Suppressor macrophage treated with lipopolysaccharide for 1 hour (primary cell): ENCODE measurements at places on chromosomes 5 and 9.

- DNase-seq = no peak
Measured at GRCh38 chr9:77521091-77521490, 127.0 kb downstream of the GNA14 start.

GRCh38 chr5:181212080-181212479 lies 7.1 kb upstream of the TRIM7 start:
- no peak for DNase-seq

DNA sequence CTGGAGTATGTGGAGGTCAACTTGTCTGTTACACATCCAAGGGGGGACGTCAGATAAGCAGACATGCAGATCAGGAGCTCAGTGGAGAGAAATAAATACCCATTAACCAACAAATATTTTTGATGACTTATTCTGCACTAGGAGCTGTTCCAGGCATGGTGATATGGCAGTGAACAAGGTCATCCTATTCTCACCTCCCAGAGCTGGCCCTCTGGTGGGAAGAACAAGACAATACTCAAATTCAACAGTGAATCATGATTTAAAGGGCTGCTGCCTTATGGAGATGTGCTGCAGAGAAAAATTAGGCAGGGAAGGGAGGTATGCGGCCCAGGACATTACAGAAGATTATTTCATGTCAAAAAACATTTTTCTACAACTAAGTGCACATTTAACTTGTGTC lies 36.5 kb downstream of the SYK start:
- DNase-seq = peak; percentile 46

DNA sequence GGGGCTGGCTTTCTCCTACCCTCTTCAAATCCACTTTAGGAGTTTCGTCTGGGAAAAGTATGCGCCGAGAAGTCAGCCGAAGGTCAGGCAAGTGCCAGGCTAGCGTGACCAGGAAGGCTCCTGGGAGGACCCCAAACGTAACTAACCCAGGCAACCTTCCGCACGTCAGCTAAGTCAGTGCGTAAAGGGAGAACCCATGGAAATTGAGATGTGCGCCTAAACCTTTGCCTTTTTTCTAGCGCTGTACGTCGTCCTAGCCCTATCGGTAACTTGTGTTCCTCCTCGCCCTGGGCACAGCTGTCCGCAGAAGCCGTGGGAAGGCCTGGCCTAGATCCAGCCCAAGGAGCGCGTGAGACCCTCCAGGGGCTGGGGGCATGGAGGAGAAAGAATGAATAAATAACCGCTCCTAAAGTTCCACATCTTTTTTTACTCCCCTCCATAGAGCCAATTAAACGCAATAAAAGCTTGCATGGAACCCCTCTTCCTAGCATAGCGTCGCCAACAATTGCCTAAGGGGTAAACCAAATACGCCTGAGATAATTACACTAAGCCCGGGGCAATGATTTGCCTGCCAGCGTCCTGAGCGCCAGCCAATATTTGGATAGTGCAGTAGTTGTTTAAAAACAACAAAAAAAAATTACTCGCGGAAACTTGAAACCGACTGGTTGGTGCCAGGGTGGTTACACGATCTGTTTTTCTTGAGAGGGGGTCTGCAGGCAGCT lies 4.0 kb upstream of the FOXB2 start:
- DNase-seq = no peak

GRCh38 chr9:17064558-17064957 lies 70.3 kb upstream of the CNTLN start:
- DNase-seq = no peak

DNA sequence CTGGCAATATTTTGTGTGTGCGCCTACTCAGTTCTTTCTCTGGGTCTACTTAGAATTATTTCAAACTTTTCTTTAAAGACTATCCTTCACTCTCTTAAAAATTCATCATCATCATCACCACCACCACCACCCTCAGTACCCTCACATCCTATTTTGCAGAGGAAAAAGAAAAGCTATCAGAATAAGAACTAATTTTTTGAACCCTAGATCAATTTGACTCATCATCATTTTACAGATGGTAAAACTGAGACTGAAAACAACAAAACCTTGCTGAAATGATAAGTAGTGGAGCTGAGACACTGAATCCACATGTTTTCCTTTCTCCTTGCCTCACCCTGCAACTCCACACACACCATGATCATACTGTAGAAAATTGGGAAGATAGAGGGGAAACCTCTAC lies 119.3 kb downstream of the SSBP2 start:
- no peak for DNase-seq

GRCh38 chr9:21078702-21079101 lies 960 bp upstream of the IFNB1 start:
- DNase-seq = peak; percentile 67

- no peak for DNase-seq
Measured at GRCh38 chr5:10745133-10745532, 15.9 kb downstream of the DAP start.

- DNase-seq = no peak
Measured at GRCh38 chr5:153699035-153699434, 208.6 kb downstream of the GRIA1 start.

DNA sequence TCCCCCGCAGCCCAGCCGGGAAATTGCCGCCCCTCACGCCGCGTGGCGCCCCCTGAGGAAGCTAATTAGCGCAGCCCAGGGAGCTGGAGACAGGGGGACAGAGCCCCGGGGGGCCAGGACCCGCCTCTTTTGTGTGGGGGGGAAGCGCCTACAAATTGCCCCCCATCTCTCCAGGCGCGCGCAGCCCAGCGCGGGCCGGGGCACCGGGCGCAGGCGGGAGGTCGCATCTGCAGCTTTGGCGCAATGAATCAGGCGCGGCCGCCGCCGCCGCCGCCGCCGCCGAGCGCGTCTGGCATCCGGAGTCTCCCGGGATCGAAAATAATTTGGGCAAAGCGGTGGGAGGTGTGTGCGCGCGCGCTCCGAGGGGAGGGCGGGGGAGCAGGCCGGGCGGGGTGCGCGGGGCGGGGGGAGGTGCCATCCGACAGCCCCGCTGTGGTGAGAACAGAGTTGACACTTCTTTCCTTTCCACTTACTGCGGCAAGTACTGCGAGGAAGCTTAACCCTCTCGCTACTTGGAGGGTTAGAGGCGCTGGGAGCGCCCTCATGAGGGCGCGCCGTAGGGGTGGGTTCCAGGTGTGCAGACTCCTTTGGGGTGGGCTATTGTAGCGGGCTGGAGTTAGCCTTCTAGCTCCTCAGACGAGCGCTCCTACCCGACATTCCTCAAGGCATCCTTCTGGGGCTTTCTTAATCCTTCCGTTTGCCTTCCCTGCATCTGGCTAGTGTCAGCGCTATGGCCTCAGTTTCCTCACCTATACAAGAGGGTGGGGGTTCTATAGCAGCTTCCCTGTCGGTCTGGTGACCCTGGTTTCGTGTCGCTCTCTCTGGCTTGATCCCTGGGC lies 63.1 kb downstream of the CXXC5 start:
- DNase-seq = peak; percentile 43

DNA sequence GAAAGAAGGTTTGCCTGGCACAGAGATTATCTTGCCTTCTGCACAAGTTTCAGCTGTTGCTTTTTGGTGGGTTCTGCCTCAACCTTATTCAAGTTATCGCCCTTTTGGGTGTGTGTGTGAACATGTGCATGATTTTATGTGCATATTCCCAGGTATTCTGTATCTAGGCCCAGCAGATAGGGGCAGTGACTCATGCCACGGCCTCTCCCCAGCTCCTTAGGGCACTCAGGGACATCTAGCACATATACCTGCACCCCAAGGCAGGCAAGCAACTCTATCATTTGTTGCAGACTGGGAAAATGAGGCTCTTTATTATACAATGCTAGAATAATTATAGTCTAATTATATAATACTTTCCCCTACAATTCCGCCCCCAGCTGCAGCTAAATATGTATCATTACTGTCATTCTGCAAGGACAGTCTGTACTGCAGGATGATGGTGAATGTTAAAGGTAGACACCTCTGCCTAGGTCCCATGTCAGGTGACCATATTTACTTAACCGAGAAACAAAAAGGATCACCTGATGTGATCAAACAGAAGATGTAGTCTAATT lies 128.9 kb downstream of the PDE8B start:
- DNase-seq = no peak

- no peak for DNase-seq
Measured at GRCh38 chr9:112421771-112422222, 41.9 kb downstream of the HSDL2 start.

- peak; percentile 80 for DNase-seq
Measured at GRCh38 chr5:143182901-143183820, 220.3 kb downstream of the NR3C1 start.

DNA sequence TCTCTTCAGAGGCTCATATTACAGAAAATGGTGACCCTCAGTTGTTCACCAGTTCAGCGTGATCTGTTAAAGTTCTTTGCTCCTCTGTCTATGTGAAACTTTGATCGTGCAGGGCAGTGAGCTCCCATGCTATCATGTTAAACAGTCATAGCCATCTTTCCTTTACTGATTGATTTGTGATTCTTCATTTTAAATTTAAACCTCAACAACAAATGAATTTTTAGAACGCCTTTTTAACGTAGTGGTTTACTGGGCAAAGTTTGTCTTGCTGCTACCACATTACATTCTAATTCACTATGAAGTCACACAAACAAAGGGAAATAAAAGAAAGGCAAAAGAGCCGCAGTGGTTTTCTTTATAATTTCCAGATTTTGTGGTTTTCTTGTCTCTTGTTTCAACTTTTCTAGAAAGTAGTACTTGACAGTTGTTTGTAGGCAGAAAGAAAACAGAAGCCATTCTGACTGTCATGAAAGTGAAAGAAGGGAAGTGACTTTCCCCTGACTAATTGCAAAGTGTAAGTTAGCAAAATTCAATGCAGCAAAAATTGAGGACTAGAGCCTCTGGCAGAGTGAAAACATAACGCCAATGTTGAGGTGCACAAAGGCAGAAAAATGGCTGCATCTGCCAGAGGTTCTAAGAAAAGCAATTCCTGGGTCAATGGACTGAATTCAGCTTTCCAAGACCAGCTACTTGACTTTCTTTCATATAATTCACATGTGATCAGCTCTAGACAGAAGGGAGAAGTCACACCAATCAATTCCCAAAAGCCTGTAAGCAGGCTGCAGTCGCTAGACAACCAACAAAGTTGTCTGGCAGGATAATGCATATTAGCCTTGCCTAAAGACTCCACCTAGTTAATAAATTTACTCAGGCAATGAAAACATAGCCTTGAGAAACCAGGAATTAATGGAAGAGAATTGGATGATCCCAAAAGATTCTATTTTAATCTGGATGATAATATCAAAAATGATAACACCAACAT lies 7.1 kb upstream of the IFNA6 start:
- peak; percentile 63 for DNase-seq

DNA sequence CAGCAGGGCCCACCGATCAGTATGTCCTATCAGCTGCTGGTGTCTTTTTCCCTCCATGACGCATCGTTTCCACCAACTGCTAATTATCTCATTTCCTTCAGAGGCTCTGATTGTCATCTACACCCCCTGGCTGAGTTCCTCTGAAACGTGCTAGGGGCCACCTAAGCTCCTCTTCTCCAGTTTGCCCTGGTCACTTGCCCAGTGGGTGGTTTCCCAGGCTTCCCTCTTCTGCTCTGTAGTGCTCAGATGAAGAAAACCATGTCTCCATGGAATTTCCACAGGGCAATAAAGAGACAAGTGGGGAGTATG lies 65.3 kb downstream of the TSTD2 start:
- DNase-seq = peak; percentile 69

GRCh38 chr9:124216474-124217176 lies 41.1 kb upstream of the NEK6 start:
- DNase-seq = peak; percentile 89

DNA sequence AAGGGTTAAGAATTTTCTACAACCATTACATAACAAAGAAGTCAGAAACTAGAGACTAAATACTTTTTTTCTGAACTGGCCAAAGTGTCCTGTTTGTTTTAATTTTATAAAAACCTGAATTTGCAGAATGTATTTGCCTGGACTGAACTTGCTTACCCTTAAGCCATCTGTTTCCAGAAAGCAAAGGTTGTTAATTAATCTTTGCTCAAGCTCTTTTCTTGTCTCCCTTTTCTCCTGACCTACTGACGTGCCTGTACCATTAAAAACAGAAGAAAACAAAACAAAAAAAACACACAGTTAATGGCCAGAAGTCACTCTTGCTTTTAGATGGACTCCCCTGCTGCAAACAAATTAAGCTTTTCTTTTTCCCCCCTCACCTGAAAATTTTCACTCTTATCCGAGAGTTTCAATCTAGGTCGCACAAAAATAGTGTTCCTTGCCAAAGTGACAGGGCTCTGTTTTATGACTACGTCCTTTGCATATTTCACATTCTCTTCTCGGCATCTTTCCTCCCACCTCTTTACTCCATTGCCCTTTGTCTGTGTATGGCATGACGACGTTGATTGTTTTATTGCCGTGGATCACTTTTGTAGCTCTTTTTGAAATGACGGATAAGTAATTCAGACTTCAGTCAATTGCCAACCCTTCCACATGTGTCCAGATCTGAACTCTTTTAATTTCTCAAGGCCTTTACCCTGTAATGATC lies 333.8 kb upstream of the GRIN3A start:
- no peak for DNase-seq

GRCh38 chr5:11239261-11240015 lies 478.4 kb upstream of the DAP start:
- DNase-seq = peak; percentile 73

DNA sequence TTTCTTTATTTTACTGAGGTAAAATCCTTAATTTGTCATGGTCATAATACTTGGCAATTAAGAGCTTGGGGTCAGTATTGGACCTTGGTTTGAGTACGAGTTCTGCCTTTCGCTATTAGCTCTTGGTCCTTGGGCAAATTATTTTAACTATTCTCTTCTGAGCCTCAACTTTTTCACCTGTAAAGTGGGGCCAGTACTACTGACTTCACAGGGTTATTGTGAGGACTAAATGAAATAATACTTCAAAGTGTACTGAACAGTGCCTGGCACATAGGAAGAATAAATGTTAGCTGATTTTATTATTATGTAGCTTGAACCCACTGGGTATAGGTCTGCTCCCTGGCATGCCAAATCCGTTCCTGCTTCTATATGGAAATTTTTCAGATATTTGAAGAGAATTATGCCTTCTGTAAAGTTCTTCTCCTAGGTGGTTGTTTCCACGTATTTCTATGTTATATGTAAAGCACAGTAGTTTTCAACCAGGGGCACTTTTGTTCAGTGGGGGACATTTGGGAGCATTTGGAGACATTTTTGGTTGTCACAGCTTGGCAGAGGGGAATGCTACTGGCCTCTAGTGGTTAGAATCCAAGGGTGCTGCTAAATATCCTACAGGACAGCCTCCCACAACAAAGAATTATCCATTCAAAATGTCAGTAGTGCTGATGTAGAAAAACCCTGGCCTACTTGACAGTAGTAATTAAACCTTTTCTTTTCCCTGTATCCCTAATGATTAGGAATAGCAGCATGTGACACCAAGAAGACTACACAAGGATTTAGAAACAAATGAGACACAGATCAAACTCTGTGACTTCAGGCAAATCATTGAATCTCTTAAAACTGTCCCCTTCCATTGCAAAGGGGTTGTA lies 4.5 kb downstream of the RCL1 start:
- DNase-seq = peak; percentile 60
